ENCODE measurements at places on chromosomes 7 and 10.

GRCh38 chr7:19663816-19664462 is 44.9 kb downstream of the POLR1F start:
- no peak for DNase-seq

- no peak for DNase-seq
These were observed 10.4 kb upstream of the CAMK1D start for GRCh38 chr10:12338981-12339380.

GRCh38 chr7:30682212-30683083 is at the start of gene CRHR2:
TSS of gene CRHR2 (minus strand) at chr7:30682456. CDS start at chr7:30682280, 176 bp downstream.
- DNase-seq: no peak

- DNase-seq: no peak
These were observed 132.7 kb upstream of the RHOBTB1 start for GRCh38 chr10:61076572-61077114.

DNA sequence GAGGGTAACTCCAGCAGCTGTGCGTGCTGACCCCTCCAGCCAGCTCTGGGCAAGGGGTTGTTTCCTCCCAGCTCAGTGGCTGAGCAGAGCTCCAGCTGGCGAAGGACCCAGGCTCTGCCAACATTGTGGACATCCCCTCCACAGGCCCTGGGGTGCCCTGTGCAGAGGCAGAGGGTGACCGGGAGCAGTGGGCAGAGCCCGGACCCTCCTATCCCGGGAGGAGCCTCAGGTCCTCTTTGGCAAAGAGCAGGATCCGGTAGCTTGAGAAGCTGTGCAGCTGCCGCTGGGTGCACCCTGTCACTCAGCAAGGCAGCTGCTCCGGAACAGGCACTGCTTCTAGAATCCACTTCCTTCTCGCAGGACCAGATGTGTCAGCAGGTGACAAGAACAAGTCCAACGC is 175.9 kb downstream of the EBF3 start:
- no peak for DNase-seq

DNA sequence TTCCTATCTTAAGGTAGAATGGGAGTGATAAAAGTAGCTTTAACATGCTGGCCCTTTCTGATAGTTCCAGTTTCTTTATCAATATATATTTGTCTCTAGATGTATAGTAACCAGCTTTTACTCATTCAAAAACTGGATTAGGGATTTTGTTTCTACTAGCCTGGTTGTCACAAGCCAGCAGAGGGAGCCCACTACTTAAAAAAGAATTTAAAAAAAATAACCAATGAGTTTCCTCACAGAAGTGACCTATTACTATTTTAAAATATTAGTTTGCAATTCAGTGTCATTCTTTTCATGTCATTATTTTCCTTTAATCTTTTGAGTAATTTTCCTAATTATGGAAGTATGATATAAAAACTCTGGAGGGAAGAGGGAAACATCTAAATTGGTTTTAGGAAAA is 142.1 kb downstream of the PHTF2 start:
- no peak for DNase-seq

- DNase-seq: peak; percentile 83
These were observed 34.0 kb upstream of the EBLN1 start for GRCh38 chr10:22251751-22252223.

Measured in T-helper 2 cell (primary cell).